ENCODE measurements at places on chromosomes 16 and 17. TPM values are rescaled to one million over a fixed set of nuclear protein-coding genes. Genes with fewer than 3 reads are reported as not detected.
A peak's percentile ranks its signal among the peaks of the same experiment; 100 is the strongest.

C16orf46 gene
- polyA plus RNA-seq: 0.13 TPM

- H3K4me1 ChIP-seq: peaks cover 18% of the 10 kb centered on the region
- H3K36me3 ChIP-seq: no peaks in the 10 kb centered on the region
- no peak for DNase-seq
- no peaks in the 10 kb centered on the region for H3K27me3 ChIP-seq
Observed at GRCh38 chr17:39114723-39115122, 36.7 kb downstream of the PLXDC1 start.

TEX19 gene
- not detected for polyA plus RNA-seq

BEAN1 gene
- not detected for polyA plus RNA-seq

GRCh38 chr17:83096401-83097224, 17.2 kb downstream of the METRNL start:
- no peak overlapping the region for H3K4me3 ChIP-seq
- H3K27ac ChIP-seq: no peak overlapping the region
- DNase-seq: no peak
- peaks cover 25% of the 10 kb centered on the region for H3K27me3 ChIP-seq

- no peak for DNase-seq
- no peak overlapping the region for H3K4me3 ChIP-seq
- H3K27ac ChIP-seq: no peak overlapping the region
- no peaks in the 10 kb centered on the region for H3K27me3 ChIP-seq
- H3K36me3 ChIP-seq: no peaks in the 10 kb centered on the region
- no peaks in the 10 kb centered on the region for H3K4me1 ChIP-seq
Observed at GRCh38 chr16:16933861-16934260, 536.9 kb downstream of the XYLT1 start.

NPW gene
- 0.36 TPM for polyA plus RNA-seq

- H3K4me3 ChIP-seq: no peak overlapping the region
- H3K36me3 ChIP-seq: no peaks in the 10 kb centered on the region
- no peak for DNase-seq
- no peaks in the 10 kb centered on the region for H3K4me1 ChIP-seq
- no peak overlapping the region for H3K27ac ChIP-seq
Observed at GRCh38 chr16:86027373-86028126, 128.6 kb downstream of the IRF8 start.

ACSM3 gene
- 6.3 TPM for polyA plus RNA-seq

GRCh38 chr17:77083531-77083930, 57.2 kb upstream of the SEC14L1 start:
- no peak for DNase-seq
- H3K27me3 ChIP-seq: no peaks in the 10 kb centered on the region
- no peak overlapping the region for H3K27ac ChIP-seq
- no peaks in the 10 kb centered on the region for H3K36me3 ChIP-seq

- peaks cover 8% of the 10 kb centered on the region for H3K27me3 ChIP-seq
- H3K27ac ChIP-seq: no peak overlapping the region
- no peak overlapping the region for H3K4me3 ChIP-seq
- peaks cover 5% of the 10 kb centered on the region for H3K4me1 ChIP-seq
Observed at GRCh38 chr17:8994319-8994718, 27.0 kb upstream of the NTN1 start.

CSH1 gene
- not detected for polyA plus RNA-seq

- H3K4me3 ChIP-seq: no peak overlapping the region
- H3K27me3 ChIP-seq: no peaks in the 10 kb centered on the region
- peaks cover 14% of the 10 kb centered on the region for H3K36me3 ChIP-seq
- peaks cover 24% of the 10 kb centered on the region for H3K4me1 ChIP-seq
- peak; percentile 92 for DNase-seq
Observed at GRCh38 chr16:56950881-56951771, 10.6 kb upstream of the CETP start.

DNA sequence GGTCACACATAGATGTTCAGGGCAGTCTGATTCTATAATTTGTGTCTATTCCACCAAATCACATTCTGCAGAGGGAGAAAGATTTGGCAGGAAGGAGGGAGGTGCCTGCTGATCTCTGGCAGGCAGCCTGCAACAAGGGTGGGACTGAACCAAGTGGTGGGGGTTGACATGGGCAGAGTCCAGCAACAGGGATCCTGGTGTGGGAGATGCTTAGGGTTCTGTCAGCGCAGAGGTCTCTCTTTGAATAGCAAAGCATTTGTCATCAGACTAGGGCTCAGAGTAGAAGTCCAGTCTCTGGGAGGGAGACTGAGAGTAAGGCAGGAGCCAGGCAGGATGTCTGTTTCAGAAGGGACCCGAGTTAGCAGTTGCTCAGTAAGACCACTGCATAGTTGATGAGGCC, 94.6 kb downstream of the UTP18 start:
- DNase-seq: no peak
- H3K4me3 ChIP-seq: no peak overlapping the region
- H3K36me3 ChIP-seq: no peaks in the 10 kb centered on the region
- H3K27ac ChIP-seq: no peak overlapping the region
- no peaks in the 10 kb centered on the region for H3K4me1 ChIP-seq

- H3K27ac ChIP-seq: peak overlapping the region; percentile 84
- peak overlapping the region; percentile 71 for H3K4me3 ChIP-seq
- peak; percentile 65 for DNase-seq
- H3K27me3 ChIP-seq: no peaks in the 10 kb centered on the region
- peaks cover 80% of the 10 kb centered on the region for H3K4me1 ChIP-seq
Observed at GRCh38 chr16:88703486-88704309, 2.5 kb downstream of the RNF166 start.

GRCh38 chr17:15264542-15264941, 584 bp downstream of the PMP22 start:
- H3K36me3 ChIP-seq: no peaks in the 10 kb centered on the region
- no peak overlapping the region for H3K4me3 ChIP-seq
- peaks cover 12% of the 10 kb centered on the region for H3K4me1 ChIP-seq
- peaks cover 32% of the 10 kb centered on the region for H3K27me3 ChIP-seq

DNA sequence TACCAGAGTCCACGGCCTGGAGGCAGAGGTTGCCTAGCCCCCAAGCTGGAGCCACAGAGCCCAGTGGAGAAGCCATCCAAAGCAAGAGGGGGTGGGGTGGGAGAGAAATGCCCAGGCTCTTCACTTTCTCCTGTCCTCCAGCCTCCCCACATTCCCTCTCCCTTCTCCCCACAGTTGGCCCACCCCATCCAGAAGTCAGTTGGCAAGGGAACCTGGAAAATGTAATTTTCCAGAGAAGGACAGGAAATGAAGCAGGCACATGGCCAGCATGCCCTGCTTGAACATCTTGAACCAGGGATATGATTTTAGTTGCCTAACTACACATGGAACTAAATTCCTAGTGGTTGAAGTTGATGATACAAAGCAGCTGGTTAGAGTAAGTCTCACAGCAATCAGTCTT, 73.3 kb upstream of the IRX6 start:
- H3K27me3 ChIP-seq: peaks cover 4% of the 10 kb centered on the region
- H3K4me3 ChIP-seq: no peak overlapping the region
- no peak overlapping the region for H3K27ac ChIP-seq
- no peaks in the 10 kb centered on the region for H3K36me3 ChIP-seq
- no peak for DNase-seq

PRAC1 gene
- not detected for polyA plus RNA-seq

- H3K36me3 ChIP-seq: no peaks in the 10 kb centered on the region
- H3K4me3 ChIP-seq: no peak overlapping the region
- no peaks in the 10 kb centered on the region for H3K27me3 ChIP-seq
- DNase-seq: no peak
- no peaks in the 10 kb centered on the region for H3K4me1 ChIP-seq
Observed at GRCh38 chr17:13690806-13691205, 89.1 kb upstream of the HS3ST3A1 start.
